ENCODE measurements at places on chromosomes 2 and 18.

- peak; percentile 34 for DNase-seq
Measured at GRCh38 chr2:129923265-129924091, 56.0 kb upstream of the RAB6C start.

DNA sequence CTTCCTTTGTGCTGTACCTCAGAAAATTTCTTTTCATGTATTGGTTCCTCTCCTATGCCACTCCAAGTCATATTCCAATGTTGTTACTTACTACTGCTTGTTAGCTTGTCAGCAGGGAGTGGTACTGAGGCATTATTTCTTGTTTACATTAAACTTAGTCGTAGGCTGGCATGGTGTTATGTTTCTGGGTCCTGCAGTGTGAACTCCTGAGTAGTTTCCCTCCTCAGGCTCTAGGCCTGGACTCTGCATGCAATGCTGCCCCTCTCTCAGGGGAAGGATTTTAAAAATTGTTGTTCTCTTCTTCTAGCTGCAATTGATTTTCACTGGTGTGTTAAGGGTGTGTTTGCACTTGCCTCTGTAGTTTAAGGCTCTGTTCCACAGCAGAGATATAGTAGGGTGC lies 671.6 kb downstream of the PLCL1 start:
- DNase-seq = no peak

GRCh38 chr2:191264647-191265081 lies 19.5 kb downstream of the MYO1B start:
- DNase-seq = no peak

DNA sequence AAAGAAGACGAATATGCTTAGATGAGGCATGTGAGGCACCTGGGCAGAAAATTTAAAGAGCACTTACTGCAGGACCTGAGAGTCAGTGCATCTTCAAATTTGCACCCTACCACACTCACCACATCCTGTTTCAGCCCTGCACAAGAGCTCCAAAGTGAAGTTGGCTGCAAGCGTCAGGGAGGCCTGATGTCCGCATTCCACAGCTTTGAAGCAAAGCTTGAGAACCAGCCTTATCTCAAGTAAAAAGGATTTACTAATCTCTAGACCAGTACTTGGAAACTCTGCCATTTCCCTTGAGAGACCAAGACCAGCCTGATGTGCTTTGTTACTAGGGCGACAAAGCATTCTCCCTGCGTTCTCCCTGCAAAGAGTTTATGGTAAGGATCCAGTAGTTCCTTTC lies 3.4 kb upstream of the ASNSD1 start:
- no peak for DNase-seq

GRCh38 chr18:36296650-36297416 lies 680 bp upstream of the FHOD3 start:
- no peak for DNase-seq

Data from bone marrow (tissue), 2 donors.